Effector memory CD8-positive, alpha-beta T cell (primary cell): ENCODE measurements at places on chromosomes 16 and 17.

DNA sequence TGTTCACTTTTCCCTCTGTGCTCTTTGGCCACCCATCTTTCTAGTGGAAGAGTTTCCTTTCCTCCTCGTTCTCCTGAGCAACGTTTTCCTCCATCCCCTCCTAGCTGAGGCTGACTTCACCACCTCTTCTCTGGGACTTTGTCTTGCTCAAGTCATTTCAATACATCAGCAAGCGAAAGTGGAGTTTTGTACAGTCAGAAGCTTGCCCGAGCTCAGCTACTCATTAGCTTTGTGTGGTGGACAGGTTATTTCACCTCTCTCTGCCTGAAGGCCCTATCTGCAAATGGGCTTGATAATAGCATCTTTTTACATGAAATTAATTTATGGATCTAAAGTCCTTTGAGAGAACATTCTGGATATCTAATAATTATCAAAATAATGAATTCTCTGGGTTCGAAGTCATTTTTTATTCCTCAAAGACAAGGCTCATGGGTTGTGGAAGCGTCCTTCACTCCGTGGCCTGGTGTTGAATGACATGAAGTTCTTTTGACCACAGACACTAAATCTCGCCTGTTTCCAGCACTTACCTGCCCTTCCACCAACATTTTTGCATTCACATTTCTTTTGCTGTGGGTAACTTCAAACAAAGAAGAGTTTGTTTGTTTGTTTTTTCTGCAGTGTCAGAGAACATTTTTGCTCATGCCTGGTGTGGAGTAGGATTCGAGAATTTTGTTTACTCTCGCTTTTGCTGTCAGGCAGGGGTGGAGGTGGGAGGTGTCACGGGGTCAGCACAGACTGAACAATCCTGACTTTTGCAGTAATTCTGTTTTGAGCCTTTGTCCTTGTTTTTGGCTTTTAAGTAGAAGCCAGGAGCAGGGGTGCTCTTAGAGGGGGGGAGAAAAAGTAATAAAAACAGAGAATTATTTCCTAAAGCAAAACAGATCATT, 155.0 kb upstream of the CACNG5 start:
- DNase-seq, result no peak

GRCh38 chr16:49019831-49020230, 261.8 kb downstream of the CBLN1 start:
- DNase-seq, result no peak

DNA sequence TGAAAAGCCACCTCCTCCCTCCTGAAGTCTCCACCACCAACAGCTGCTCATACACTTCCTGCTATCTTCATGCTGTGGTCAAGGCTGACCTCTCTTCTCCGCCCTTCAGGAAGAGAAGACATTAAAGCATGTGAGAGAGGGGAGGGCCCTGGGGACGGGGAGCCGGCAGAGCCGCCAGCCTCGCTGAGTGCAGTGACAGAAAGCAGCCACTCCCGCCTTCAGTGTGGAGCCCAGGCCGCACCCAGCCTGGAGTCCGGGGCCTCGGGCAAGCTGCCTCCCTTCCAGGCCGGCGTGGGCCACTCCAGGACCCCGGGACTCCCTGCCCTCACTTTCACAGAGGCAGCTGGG, 94.7 kb upstream of the TNRC6C start:
- no peak for DNase-seq

GRCh38 chr16:65771707-65772106, 594.8 kb upstream of the CDH5 start:
- no peak for DNase-seq

DNA sequence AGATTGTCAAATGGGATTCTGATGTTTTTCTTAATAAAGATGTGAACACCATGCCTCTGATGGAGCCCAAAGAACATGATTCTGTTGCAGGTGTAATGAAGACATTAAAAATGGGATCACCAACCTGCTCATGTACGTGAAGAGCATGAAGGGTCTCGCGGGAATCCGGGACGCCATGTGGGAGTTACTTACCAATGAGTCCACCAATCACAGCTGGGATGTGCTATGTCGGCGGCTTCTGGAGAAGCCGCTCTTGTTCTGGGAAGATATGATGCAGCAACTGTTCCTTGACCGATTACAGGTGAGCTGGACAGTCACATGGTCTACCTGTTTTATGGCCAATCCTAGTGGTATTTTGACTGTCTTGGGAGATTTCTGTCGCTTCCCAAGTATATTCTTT, 7.6 kb downstream of the COG1 start:
- DNase-seq, result no peak

DNA sequence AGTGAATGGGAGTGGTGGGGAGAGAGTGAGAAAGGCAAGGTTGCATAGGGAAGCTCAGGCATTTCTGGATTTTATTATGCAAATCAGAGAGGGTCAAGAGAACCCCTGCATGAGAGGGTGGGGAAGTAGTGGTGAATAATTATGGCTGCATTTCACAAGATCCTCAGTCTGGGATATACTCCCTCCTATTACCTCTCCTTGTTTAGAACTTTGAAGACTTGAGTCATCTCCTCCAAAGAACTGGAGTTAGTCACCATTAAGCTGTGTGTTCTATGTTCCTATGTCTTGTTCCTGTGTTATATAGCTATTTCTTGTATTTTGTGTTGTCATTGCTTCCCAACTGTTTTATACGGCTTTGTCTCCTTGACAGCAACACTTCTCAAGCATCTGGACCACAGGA, 18.4 kb downstream of the SOX9 start:
- no peak for DNase-seq

GRCh38 chr17:27879987-27880608, 13.1 kb downstream of the LYRM9 start:
- DNase-seq, result peak; percentile 67

GRCh38 chr16:70434484-70435260, 4.2 kb downstream of the ST3GAL2 start:
- no peak for DNase-seq

- DNase-seq, result no peak
Measured at GRCh38 chr17:8870406-8871040, 3.0 kb upstream of the PIK3R6 start.
